ENCODE measurements at places on chromosomes 7 and 10.

DNA sequence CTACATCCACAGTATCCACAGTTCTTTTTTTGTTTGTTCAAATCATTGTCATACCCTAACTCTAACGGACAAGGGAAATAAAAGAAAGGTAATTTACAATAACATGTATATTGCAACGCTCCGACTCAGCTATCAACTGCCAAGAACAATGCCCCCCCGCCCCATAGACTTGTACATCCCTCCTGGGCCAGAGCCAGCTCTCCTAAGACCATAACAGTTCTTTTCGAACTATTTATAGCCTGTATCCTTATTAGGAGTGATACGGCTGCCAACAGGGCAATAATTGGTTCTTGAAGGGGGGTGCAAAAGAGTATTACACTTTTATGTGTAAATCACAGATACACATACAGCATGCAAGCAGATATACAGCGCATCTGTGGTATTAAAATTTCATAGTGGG lies 495.7 kb downstream of the GALNT17 start:
- DNase-seq, result no peak

GRCh38 chr7:92368741-92369140 lies 78.5 kb upstream of the GATAD1 start:
- no peak for DNase-seq

GRCh38 chr7:75611557-75612178 lies 119.5 kb downstream of the SPDYE5 start:
- peak; percentile 94 for DNase-seq

GRCh38 chr10:93346694-93347093 lies 135.4 kb downstream of the MYOF start:
- DNase-seq, result no peak

DNA sequence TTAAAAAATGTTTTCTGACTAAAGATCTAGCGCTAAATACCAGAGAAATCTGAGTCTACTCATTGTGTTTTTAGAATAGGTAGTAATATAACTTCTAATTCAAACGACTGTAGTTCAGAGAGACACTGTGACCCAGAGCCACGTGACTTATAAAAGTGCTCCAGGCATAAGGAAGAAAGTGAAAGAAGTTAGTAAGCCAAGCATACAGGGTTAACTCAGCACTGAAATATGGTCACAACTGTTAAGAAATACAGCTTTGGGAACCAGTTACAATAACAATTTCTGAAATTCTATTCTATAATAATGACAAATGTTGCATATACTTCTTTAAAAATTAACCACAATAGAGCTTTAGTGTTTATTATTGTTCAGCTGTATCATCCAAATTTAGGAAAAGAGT lies 119.1 kb downstream of the TFEC start:
- DNase-seq, result no peak

Measured in testis (tissue), 5 donors.